NCI-H1436 (cell line): ENCODE measurements at places on chromosomes 12 and 14.

DNA sequence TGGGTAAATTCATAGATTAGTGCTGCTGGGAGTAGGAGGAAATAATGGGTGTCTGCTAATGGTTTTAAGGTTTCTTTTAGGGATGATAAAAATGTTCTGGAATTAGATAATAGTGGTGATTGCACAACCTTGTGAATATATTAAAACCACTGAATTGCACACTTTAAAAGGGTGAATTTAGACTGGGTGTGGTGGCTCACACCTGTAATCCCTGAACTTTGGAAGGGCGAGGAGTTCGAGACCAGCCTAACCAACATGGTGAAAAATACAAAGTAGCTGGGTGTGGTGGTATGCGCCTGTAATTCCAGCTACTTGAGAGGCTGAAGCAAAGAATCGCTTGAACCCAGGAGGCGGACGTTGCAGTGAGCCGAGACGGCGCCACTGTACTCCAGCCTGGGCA is 1.3 kb downstream of the RAD52 start:
- DNase-seq = no peak

GRCh38 chr14:74205882-74206281 is 33.4 kb upstream of the VSX2 start:
- no peak for DNase-seq

GRCh38 chr12:69003991-69004390 is 71.0 kb upstream of the CPM start:
- DNase-seq = no peak

GRCh38 chr14:71592361-71592760 is 339.9 kb upstream of the RGS6 start:
- no peak for DNase-seq

- DNase-seq = no peak
Measured at GRCh38 chr12:42140901-42141300, 3.8 kb downstream of the GXYLT1 start.
